ENCODE measurements at places on chromosomes 13 and 19. TPM values are rescaled to one million over a fixed set of nuclear protein-coding genes. Genes with fewer than 3 reads are reported as not detected.

KLF5 gene
- 6.0 TPM for total RNA-seq

ZNF561 gene
- 21.5 TPM for total RNA-seq

SERP2 gene
- 5.1 TPM for total RNA-seq

FCGBP gene
- 98.8 TPM for total RNA-seq

GPR108 gene
- total RNA-seq: 43.4 TPM

KLK8 gene
- not detected for total RNA-seq

ICAM3 gene
- 7.9 TPM for total RNA-seq

GARIN5A gene
- total RNA-seq: not detected

GIPC3 gene
- total RNA-seq: 14.6 TPM

DNA sequence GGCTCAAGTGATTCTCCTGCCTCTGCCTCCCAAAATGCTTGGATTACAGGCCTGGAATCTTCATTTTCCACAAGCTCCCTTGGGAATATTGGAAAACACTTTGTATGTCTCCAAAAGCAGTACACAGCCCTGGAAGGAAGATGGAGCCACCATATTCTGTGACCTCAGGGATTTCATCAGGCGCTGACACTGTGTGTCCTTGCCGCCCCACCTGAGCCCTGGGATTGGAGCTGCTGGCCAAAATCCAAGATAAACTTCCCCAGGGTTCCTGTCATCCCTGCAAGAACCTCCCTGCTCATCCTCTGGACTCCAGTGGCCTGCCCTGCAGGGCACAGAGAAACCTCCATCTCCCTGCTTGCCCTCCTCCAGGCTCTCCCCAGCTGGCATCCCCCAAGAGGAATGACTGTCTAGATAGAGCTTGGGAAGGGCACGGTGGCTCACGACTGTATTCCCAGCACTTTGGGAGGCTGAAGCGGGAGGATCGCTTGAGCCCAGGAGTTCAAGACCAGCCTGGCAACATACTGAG lies 1.3 kb upstream of the GNG7 start:
- no peak for DNase-seq

DNA sequence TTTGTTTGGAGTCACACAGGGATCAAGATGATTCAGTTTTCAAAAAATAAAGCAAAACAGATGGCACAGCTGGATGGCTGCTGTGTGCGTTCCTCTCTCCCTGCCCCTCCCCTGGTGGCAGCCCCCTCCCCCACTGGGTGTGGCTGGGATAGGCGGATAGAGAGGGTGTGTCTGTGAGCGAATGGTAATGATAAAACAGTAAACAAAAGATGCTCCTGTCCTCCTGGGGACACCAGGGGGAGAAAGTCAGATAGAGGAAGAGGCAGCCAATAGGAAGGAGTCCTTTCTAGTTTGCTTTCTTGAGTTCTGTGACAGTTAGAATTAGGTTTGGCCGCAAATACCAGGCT lies 6.5 kb downstream of the TMEM255B start:
- peak; percentile 30 for DNase-seq

DNA sequence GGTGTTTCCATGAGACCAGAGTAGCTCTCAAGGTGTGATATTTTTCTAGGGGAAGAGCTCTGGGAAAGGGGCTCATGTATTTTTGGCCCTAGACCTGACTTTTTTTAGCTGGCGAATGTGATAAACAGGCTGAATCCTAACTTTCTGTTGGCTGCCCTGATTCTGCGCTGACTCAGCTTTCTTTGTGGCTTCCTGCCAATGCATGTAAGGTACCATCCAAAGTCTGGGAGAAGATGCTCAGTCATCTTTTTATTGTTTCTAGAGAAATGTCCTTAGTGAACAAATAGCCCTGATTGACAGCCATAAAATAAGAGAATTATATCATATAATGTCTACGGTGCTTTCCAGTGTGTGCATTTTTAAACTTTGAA lies 113.6 kb upstream of the MBNL2 start:
- no peak for DNase-seq

DNA sequence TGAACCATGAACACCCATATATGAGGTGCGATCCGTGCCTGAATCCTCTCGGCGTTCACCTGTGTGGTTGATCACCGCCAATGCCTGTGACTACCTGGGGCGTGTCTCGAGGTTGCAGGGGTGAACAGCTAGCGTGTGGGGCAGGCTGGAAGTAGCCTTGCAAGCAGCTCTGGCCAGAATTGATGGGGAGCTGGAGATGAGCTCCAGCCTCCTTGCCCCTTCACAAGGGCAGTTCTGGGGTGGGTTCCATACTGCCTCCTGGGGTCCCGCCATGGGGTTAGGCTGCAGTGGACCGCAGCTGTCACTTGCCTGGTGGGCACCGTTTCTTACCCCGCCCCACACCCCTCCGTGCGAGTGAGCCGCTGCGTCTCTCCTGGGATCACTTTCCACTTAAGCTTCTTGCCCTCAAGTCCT lies 154.5 kb upstream of the SOX1 start:
- DNase-seq: peak; percentile 37

- no peak for DNase-seq
Measured at GRCh38 chr19:12703046-12703445, 6.6 kb upstream of the FBXW9 start.

GRCh38 chr13:52067237-52067636 lies 42.7 kb downstream of the UTP14C start:
- no peak for DNase-seq

DNA sequence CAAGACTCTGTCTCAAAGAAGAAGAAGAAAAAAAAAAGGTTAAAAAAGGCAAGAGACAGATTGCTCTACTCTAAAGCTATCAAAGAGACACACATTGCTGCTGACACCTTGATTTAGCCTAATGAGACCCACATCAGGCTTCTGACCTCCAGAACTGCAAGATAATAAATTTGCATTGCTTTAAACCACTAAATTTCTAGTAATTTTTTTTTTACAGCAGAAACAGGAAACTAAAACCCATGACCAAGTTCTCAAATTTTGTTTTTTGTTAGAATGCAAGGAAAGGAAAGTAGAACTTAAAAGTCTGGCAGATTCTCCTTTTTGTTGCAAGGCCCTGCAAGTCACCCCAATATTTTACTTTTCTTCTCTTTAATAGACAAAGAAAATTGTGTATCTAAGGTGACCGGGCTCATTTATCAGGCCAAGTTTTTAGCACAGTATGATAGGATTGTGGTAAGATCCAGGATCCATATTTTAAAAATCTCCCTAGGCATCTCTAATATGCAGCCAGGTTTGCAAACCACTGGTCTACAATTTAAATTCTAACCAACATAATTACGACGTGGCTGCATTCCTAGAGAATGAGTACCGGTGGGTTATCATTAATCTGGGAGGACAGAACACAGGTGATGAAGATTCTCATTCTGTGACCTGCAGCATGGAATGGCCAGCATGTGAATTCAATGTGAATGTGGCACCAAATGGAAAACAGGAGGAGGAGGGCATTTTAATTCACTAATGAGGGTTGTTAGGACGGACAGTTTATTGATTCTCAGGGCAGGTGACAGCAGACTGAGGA lies 56.7 kb upstream of the MED4 start:
- DNase-seq: no peak

- no peak for DNase-seq
Measured at GRCh38 chr19:46648961-46649960, 11.7 kb downstream of the DACT3 start.

- DNase-seq: no peak
Measured at GRCh38 chr13:110405597-110406450, 98.7 kb downstream of the COL4A2 start.

GRCh38 chr13:46478651-46479050 lies 74.3 kb upstream of the LRCH1 start:
- no peak for DNase-seq

DNA sequence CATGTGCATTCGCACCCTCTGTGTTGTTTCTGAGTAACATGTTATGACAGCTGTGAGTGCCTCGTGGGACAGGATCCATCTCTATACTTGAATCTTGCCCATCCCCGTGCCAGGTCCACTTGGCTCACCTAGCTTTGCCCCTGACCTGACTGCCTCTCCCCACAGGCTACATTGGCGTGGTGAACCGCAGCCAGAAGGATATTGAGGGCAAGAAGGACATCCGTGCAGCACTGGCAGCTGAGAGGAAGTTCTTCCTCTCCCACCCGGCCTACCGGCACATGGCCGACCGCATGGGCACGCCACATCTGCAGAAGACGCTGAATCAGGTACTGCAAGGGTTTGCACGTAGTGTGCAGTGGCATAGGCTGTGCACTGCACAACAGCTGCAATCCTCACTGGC lies 53.2 kb downstream of the TMED1 start:
- DNase-seq: no peak
